Vagina (tissue), 2 donors: ENCODE measurements at places on chromosomes 7 and 10. TPM values are rescaled to one million over a fixed set of nuclear protein-coding genes. Genes with fewer than 3 reads are reported as not detected.

The TAS2R5 gene
- 6.1 TPM for total RNA-seq

The CTNNA3 gene
- 0.98 TPM for total RNA-seq

The NEURL1 gene
- 4.2 TPM for total RNA-seq

The MSMB gene
- not detected for total RNA-seq

The ENKUR gene
- total RNA-seq, result not detected

The TFPI2 gene
- total RNA-seq, result 0.74 TPM

The GRID1 gene
- 7.1 TPM for total RNA-seq

The ZNF273 gene
- total RNA-seq, result 47.4 TPM

The DGKB gene
- 2.2 TPM for total RNA-seq
